ENCODE measurements at places on chromosomes 3 and 15. TPM values are rescaled to one million over a fixed set of nuclear protein-coding genes. Genes with fewer than 3 reads are reported as not detected.

NOX5 gene
- total RNA-seq, result not detected

TOP2B gene
- total RNA-seq, result 75.1 TPM

CCDC39 gene
- not detected for total RNA-seq

ST3GAL6 gene
- 13.2 TPM for total RNA-seq
